NCI-H460 (cell line): ENCODE measurements at places on chromosomes 5 and 9. TPM values are rescaled to one million over a fixed set of nuclear protein-coding genes. Genes with fewer than 3 reads are reported as not detected.
A peak's percentile ranks its signal among the peaks of the same experiment; 100 is the strongest.

INSYN2B gene
- total RNA-seq = 0.89 and 0.97 TPM in 2 replicates

SOX30 gene
- not detected in 2 replicates for total RNA-seq

DAB2 gene
- 0.14 and 0.59 TPM in 2 replicates for total RNA-seq

DMRTA1 gene
- total RNA-seq = 1.3 and 1.4 TPM in 2 replicates

ZNF454 gene
- total RNA-seq = not detected in 2 replicates

ANKRD34B gene
- not detected in 2 replicates for total RNA-seq

ADAMTS16 gene
- not detected in 2 replicates for total RNA-seq

SYK gene
- 0.02 TPM in 1 of 2 replicates, not detected in the other for total RNA-seq

CCNJL gene
- total RNA-seq = 9.1 and 10.3 TPM in 2 replicates

KIF4B gene
- total RNA-seq = 0.05 TPM in 1 of 2 replicates, not detected in the other

PCDHA2 gene
- not detected in 2 replicates for total RNA-seq

SAPCD2 gene
- total RNA-seq = 32.4 and 43.6 TPM in 2 replicates

PCYOX1L gene
- 10.5 and 11.4 TPM in 2 replicates for total RNA-seq

GMCL2 gene
- not detected in 2 replicates for total RNA-seq

BNIP1 gene
- total RNA-seq = 27.0 and 29.8 TPM in 2 replicates

GNG10 gene
- 114 and 122 TPM in 2 replicates for total RNA-seq

DNA sequence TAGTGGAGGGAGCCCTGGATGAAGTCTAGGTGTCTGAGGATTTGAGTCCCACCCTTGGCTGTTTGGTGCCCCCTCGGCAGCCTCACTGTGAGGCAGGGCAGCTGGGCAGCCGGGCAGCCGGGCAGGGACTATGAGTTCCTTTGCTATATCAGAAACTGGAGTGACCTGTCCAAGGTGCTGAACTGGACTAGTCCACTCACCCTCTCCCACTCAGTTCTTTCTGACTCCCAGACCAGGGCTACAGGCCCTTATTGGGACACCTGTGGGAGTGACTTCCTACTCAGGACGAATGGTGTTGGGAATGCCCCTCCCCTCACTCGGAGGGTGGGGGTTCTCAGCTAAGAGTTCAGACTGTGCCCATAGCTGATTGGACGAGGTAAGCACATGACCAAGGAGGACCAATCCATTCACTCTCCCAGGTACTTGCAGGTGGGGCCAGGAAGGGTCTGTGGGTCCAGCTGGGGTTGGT lies 34.1 kb upstream of the RAPGEF1 start:
- peak; percentile 66 for DNase-seq

DNA sequence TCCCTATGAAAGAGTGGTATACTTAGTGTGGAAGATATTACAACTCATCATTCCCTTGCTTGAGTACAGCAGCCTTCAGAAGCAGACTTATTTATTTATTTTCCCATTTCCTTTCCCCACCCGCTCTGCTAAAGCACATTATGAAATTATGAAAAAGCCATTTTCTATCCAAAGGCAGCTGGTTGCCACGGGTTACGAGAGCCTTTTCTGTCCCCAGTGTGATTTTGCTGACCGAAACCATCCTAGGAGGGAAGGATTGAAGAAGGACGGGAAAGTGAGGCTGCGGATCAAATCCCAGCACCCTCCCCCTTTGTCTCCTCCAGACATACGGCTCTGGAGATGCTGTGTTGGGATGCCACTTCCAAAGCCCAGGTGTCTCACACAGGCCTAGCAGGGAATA lies 246.9 kb downstream of the TLR4 start:
- no peak for DNase-seq

GRCh38 chr9:137715321-137715720 lies 96.5 kb downstream of the EHMT1 start:
- DNase-seq = no peak

- no peak for DNase-seq
Observed at GRCh38 chr9:121721058-121721350, 69.6 kb downstream of the DAB2IP start.

DNA sequence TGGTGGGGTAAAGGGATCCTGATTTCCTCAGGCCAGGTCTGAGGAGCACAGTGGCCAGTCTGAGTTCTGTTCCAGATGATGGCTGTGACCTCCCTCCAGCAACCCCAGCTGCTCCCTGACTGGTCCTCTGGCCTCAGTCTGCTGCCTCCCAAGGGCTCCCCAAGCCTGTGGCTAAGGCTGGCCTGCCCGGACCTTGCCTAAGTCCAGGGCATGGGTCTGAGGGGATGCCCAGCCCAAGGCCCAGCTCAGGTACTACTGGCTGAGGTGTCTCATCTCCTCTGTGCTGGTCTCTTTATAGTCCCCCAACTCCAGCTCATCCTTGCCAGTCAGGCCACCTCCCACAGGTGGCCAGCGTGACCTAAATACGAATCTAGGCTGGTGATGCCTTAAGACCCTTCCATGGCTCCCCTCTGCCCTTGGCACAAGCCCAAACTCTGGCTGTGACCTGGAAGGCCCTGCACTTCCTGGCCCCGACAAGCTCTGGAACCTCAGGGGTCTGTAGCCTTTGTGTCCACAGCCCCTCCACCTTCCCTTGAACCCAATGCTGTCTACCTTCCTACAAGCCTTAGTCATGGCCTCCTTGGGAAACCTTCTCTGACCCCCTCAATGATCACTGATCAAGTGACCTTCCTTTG lies 9.8 kb downstream of the KIF12 start:
- no peak for DNase-seq

DNA sequence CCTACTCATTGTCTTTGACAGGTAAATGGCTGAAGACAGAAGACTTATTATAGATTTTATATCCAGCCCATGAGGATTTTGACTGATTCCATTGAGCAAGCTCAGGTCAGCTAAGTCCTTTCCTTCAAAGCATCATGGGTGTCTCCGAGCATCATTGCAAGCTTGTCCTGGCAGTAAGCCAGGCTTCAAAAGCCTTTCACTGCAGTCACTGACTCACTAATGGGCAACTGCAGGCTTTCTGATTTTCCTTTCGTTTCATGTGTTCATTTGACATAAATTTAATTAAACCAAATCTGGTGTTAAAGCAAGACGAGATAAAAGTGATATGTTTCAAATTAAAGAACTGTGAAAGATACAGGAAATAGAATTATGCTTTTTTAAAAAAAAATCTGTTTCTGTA lies 426.2 kb downstream of the ANXA1 start:
- DNase-seq = no peak

- no peak for DNase-seq
Observed at GRCh38 chr5:116318091-116318854, 233.4 kb downstream of the COMMD10 start.

- DNase-seq = no peak
Observed at GRCh38 chr9:123335193-123335985, 20.6 kb upstream of the CRB2 start.

- no peak for DNase-seq
Observed at GRCh38 chr5:67896311-67896929, 319.1 kb upstream of the PIK3R1 start.

GRCh38 chr5:21831145-21831787 lies 1021.9 kb downstream of the CDH12 start:
- no peak for DNase-seq

GRCh38 chr5:154311362-154311761 lies 120.8 kb downstream of the GALNT10 start:
- no peak for DNase-seq

- peak; percentile 41 for DNase-seq
Observed at GRCh38 chr9:8486095-8486494, 686.5 kb upstream of the DMAC1 start.

DNA sequence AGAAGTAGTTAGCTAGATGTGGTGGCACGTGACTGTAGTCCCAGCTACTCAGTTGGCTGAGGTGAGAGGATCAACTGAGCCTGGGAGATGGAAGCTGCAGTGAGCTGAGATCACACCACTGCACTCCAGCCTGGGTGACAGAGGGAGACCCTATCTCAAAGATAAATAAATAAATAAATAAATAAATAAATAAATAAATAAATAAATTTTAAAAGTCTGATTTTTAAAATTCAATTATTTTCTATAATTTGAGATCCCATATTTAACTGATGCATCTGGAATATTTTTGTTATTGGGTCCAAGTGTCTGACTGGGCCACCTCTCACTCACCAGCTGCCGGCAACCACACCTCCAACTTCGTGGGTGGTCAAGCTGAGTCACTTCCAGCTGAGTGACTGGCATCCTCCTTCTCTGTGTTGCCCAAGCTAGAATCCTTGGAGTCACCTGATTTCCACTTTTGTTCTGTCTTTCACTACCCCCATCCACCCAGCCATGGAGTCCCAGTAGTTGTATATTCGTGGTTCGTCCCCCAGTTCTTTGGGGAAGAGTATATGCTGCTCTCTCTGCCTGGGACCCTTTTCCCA lies 70.9 kb downstream of the EGFLAM start:
- DNase-seq = no peak

DNA sequence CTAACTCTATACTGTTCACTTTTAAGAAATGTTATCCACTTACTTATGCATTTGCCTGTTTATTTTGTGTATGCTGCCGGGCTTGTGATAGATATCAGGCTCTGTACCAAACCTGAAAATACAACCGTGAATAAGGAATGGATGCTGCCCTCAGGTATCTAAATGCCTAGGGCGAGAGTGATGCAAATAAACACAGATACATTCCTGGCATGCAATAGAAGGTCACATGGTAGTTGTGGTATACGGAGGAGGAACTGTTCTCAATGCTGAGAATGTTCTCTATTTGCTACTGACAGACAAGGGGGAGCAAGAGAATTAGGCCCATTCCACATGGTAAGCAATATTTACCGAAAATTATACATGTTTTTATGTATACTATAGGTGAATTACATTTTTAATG lies 227.8 kb downstream of the ICE1 start:
- no peak for DNase-seq

DNA sequence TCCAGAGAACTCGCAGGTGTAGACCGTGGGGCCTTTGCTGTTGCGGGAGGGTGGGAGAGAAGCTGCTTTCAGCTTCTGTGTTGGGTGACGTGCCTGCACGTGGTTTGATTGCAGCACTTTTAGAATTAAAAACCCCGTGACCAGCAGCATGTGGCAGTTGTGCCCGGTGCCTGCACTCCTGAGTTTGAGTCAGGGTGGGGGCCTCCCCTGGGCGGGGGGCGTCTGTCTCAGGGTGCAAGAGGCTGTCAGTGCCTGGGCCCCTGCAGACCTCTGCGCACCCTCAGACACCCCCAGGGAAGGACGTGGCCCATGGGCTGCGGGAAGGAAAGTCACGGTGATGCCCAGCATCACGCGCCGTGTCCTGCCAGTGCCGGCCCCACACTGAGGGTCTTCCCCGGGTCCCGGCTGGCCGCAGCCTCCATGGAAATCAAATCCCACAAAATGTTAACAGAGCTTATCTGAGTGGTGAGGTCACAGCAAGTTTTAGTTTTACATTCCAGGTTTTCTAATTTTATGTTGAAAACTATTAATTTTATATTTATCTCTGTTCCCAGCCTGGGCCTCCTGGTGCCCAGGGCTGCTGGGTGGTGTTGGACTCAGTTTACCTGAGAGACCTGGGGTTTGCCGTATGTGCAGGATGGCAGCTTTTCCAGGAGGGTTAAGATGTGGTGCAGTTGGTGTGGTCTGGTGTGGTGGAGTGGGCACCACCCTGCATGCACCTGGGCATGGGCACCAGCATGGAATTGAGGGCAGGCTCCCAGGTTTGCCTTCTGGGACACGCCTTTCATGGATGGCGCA lies 33.3 kb downstream of the AHRR start:
- no peak for DNase-seq

- DNase-seq = no peak
Observed at GRCh38 chr9:133539991-133540697, 5.6 kb downstream of the ADAMTSL2 start.

DNA sequence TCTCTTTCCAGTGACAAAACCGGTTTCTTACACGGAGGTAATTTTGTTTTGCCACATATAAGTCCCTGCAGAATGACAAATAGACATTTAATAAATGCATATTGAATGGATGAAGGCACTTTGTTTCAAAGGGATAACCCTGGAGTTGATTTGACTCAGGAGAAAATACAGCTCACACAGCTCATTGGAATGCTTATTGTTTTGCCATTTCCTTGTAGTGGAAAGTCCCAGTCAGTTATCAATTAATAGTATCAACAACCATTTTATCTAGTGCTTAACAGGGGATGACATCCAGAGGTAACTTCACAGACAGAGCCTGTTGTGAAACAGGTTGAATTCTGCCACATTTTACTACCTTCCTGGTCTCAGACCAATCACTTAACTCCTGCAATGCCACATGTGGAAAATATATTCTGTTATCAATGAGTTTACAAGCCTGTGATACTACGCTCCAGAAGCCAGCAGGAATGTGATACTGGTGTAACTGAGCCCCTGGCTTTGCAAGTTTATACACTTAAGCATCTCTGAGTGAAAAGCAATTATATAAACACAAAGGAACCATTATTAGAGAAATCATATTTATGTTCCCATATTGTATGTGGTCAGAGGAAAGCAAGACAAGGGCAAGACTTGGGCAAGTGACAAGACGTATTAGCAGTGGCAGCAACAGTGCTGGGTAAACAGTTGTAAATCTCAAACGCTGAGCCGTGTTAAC lies 123.1 kb upstream of the ANKRD55 start:
- DNase-seq = no peak

- no peak for DNase-seq
Observed at GRCh38 chr5:68010740-68011139, 204.8 kb upstream of the PIK3R1 start.

- DNase-seq = no peak
Observed at GRCh38 chr9:36288070-36288469, 29.8 kb upstream of the GNE start.

GRCh38 chr5:166329149-166329800 lies 1962.2 kb upstream of the WWC1 start:
- no peak for DNase-seq

DNA sequence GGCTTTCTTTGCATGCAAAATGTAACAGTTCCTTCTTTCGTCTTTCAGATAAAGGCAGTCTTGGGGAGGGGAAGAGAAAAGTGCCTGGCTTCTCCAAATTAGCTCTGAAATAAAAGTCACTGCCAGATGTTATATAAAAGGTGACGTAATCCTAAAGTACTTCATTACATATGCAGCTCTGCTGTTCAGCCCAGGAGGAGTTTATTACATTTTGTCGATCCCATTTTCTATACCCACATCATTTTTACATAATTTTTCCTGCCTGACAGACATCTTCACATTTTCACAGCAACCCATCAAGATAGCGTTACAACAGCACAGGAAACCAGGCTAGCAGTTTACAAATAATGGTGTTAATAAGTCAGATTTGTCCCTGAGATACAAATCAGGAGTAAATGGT lies 86.7 kb upstream of the SLC30A5 start:
- DNase-seq = no peak

DNA sequence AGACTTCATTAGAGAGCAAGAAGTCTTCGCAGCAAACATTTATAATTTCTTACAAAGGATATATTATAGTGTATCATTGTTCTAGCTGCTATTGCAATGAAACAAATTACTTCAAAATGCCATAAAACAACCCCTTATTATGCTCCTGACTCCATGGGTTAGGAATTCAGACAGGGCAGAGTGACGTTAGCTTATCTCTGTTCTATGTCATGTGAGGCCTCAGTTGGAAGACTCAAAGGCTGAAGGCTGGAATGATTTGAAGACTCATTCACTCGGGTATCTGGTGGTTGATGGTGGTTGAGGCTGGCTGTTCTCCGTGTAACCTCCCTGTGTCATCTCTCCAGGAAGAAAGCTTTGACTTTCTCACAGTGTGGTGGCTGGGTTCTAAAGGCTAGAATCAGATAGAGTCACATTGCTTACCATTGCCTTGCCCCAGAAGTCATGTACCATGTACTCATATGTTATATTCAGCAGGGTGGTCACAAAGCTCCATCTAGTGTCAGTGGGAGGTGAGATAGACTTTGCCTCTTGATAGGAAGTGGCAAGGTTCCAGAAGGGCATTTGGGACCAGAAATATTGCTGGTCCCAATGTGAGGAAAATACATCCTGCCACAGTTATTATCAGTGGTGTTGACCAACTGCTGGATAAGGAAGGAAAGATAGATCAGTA lies 226.9 kb downstream of the TMEM38B start:
- DNase-seq = no peak
